ENCODE measurements at places on chromosomes 4 and X.

DNA sequence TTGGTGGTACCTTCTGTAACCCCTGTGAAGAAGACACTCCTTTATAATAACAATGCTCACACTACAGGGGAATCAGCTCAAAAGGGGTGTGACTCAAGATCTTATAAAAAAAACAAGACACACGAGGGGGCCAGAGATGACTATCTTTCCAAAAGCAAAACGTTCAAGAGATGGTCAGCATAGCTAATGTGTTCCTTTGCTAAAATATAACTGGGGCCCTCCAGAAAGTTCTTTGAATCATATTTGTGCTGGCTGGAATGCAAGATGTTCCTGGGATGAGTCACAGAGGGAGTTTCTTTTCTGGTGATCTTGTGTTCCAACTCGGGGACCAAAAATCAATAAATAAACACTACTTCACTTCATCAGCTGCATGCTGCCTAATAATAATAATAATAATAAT is 46.5 kb downstream of the RAI2 start:
- no peak for DNase-seq

DNA sequence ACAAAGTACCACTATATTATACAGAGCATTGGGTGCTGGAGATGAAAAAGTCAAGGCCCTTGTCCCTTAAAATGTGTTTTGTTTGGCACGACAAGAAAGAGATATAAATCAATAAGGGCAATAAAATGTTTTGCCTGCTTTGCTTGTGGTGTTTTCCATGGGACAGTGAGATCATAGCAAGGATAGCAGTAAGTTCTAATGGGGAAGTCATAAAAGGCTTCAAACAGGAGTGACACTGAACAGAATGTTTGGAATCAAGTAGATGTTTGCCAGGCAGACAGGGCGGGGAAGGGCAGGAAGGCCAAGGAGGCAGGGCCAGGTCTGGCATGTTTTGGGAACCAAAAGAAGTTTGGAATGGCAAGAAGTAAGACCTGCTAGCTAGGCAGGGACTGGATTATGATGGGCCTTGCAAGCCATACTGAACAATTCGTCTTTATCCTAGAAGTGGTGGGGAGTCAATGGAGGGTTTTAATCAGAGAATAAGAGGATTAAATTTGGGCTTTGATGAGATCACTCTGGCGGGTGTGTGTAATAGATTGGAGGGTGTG is 16.4 kb downstream of the FGF2 start:
- DNase-seq: no peak

DNA sequence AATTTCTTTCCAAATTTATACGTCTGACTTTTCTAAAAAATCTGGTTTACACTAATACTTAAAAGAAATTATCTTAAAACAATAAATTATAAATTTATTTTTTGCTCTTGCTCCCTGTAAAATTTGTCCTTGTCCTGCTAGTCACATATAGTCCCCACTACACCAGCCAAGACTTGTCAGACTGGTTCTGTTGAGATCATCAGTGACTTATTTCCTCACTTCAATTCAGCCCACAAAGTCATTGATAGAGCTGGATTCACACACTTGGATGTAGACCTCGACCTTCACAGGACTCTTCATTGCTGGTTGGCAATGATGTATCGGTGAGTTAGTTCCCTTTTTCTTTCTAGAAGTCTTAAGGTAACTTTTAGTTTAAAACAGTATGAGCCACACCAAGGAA is at the start of gene TMPRSS11E:
TSS of gene TMPRSS11E (plus strand) at position 263 of the 400 bp plus-strand sequence. CDS start at position 313, 50 bp downstream.
- DNase-seq: no peak

GRCh38 chr4:87026800-87027495 is 92.1 kb downstream of the AFF1 start:
- DNase-seq: no peak

GRCh38 chr4:153518637-153519389 is 52.7 kb downstream of the TMEM131L start:
- no peak for DNase-seq

- no peak for DNase-seq
These were observed 1137.6 kb upstream of the IGFBP7 start for GRCh38 chr4:58247792-58248191.

GRCh38 chr4:166460769-166461550 is 587.9 kb downstream of the TLL1 start:
- no peak for DNase-seq

GRCh38 chr4:13733817-13734216 is 106.3 kb upstream of the BOD1L1 start:
- DNase-seq: peak; percentile 12

- no peak for DNase-seq
These were observed 51.6 kb downstream of the SPANXA2 start for GRCh38 chrX:141641138-141641537.

DNA sequence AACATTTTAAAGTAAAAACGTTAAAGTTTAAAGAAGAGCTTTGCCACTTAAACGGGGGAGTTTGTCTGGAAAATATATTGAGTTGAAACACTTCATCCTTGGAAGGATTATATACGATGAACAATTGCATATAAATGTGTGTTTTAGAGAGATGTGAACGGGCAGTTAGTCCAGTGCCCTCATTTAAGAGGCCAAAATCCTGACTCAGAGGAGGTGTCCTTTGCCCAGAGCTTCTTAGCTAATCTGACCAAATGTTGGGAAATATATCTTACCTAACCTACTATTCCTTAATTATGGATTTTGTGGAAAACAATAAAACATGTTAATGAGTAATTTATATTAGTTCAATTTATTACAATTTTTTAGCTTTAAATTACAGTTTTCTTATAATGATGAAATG is 327.2 kb upstream of the DIPK2B start:
- DNase-seq: no peak

- DNase-seq: no peak
These were observed 237.5 kb upstream of the CTSO start for GRCh38 chr4:156191044-156191781.

GRCh38 chr4:146291313-146291712 is 77.0 kb downstream of the REELD1 start:
- DNase-seq: no peak

GRCh38 chr4:56768316-56768715 is 53.2 kb downstream of the SPINK2 start:
- DNase-seq: no peak

DNA sequence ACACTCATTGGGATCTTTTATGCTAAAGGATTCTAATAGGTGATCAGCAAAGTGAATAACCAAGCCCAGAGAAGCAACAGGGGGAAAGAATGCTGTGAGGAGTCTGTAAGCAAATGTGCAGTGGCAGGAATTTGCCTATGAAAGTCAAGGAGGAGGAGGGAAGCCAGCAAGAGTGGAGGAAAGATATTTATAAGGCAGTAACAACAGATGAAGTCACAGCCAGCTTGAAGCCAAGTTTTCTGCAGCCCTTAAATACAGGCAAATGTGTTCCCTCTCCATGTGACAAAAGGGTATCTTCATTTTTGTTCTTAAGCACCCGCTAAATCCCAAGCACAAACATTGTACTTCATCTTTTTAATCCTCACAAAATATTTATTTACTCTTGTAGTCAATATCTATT is 275.0 kb upstream of the CLNK start:
- no peak for DNase-seq

- DNase-seq: no peak
These were observed 34.0 kb upstream of the SORBS2 start for GRCh38 chr4:185845966-185846365.

DNA sequence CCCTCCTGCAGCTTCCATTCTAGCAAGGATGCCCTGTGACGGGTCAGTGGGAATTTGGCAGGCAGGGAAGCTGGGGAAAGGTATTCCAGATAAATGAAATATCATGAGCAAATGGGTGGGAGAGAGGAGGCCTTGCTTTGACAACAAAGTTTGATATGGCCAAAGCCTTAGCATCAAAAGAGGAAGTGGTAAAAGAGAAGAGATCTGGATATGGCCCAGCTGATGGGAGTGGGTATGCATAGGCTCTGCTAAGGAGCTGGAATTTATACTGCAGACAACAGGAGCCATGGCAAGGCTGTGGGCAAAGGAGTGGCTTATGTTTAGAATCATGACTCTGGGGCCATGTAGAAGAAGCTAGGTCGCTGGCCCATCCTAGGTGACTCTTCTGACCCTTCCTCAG is 89.2 kb downstream of the PJA1 start:
- no peak for DNase-seq

GRCh38 chr4:1578251-1578773 is 105.8 kb downstream of the FAM53A start:
- DNase-seq: no peak

- no peak for DNase-seq
These were observed 121.9 kb downstream of the GLRA3 start for GRCh38 chr4:174707051-174707676.

DNA sequence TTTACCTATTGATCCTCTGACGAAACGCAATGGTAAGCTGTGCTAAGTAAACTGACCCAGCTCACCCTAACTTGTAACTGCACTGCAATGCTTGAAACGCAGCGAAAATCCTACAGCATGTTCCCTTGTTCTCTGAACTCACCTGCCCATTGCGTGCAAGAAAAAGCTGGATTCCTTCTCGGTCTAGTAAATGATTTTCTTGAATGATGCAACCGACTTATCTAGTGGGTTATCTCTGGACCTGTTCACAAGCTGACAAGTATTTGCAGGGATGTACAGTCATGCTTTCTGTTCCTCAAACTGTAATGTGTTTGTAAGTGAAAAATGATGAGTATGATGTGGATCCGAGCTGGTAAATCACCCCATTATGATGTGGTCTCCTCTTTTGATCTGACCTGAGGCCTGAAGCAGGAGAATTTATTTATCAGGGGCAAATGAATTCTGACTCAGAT is 140.1 kb downstream of the BTC start:
- DNase-seq: peak; percentile 96

- no peak for DNase-seq
These were observed 55.8 kb downstream of the XAGE2 start for GRCh38 chrX:52424656-52425055.

- DNase-seq: no peak
These were observed 38.7 kb downstream of the NLGN3 start for GRCh38 chrX:71183341-71183740.

Data from epithelial cell of prostate (primary cell).